ENCODE measurements at places on chromosomes 1 and 21.
A peak's percentile ranks its signal among the peaks of the same experiment; 100 is the strongest.

DNA sequence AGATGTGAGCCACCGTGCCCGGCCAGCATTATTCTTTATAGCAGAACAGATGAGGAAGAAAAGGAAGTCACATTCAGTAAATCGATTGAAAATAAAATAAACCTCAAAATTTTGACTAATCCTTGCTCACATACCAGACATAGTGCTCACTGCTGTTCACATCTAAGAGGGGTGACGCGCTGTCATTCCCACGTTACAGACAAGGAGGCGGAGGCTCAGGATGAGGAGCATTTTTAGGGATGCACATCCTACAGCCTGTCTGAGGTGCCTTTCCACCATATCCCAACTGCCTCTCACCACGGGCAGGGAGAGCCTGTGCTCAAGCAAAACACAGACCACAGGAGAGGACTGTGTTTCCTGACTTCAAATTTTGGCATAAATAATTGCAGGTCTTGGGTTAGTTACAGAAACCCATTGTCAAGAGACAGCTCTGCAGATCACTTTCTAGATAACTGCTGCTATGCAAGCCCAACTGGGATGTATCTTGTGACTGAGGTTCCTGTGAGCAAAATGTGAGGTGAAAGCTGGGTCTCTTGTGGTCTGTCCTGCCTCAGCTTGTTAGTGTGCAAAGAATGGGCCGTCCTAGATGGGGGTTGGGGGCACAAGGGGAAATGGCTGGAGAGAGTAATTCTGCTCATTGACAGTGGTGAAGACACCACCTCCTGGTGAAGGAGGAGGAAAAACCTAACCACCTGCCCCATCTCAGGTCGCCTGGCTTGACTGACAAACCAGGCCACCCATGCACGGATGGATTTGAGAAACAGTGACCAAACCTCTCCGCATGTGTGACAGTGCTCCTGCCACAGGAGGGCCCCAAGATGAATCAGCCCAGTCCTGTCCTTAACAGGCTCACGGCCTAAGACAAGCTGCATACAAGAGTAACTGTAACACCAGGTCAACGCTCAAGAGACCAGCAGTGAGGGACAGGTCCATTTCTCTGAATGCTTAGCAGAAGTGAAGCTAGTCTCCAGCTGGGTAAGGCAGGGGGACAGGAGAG, 8.2 kb downstream of the TNN start:
- DNase-seq = peak; percentile 21

DNA sequence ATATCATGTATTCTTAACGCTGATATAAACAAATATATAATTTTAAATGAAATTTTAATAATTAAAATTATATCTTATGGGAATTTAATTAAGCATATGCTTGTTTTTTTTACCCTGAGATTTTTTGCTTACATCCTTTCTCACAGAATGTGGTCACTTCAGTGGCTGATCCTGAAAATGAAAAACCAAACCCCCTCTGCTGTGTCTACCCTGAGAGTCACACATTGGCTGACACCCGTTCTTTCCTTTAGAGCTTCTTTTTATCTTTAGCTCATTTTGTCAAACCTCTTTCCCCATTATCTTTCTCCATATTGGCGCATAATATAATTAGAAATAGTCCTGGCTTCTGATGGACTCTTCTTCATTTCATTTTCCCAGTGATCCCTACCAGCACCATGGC, 10.8 kb upstream of the CACYBP start:
- DNase-seq = no peak

DNA sequence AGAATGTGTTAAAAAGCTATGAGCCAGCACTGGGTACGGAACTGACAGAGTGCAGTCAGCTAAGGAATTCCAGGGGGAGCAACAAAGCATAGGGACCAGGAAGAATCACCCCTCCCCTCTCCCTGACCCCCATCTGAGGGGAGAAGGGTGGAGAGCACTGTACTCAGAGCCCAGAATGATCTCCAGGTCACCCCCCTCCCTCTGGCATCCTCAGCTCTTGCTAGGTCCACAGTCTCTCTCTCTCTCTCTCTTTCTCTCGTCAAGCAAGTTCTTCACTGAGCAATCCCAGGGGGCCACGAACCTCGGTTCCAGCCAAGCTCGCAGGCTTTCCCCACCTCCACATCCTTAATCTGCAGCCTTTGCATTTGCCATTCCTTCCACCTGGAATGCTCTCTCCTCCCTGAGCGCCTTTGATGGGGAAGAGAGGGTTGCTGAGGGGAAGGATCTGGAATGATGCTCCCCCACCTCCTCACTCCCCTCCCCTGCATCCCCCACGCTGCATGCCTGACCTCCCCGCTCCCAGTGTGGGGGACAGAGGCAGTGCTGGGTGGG, 6.7 kb upstream of the WASF2 start:
- DNase-seq = no peak

GRCh38 chr1:232333419-232333767, 296.5 kb downstream of the SIPA1L2 start:
- no peak for DNase-seq

DNA sequence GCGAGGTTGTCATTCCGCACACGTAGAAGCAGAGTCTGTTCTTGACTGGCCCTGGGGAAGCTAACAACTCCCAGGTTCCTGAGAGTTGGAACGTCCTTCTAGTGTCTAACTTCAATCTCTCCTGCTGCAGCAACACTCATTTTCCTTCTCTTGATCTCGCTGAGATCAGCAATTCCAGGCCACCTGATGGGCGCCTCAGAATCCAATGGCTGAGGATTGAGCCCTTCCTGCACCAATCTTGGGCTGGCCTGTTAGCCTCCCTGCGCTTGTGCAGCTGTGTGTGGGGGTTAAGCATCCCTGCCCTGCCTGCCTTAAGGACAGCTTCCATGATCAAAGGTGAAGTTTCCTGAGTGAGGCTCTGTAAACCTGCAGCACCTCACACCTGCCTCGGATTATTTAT, 87.9 kb downstream of the SYT2 start:
- DNase-seq = no peak

Measured in hematopoietic multipotent progenitor cell treated with erythropoietin and hydrocortisone succinate and interleukin-3 and kit ligand, for 6 days (in vitro differentiated cells).